Right ventricle myocardium inferior (tissue), 1 donor: ENCODE measurements at places on chromosomes 12 and 14. TPM values are rescaled to one million over a fixed set of nuclear protein-coding genes. Genes with fewer than 3 reads are reported as not detected.

The FAM181A gene
- not detected for total RNA-seq

- DNase-seq, result no peak
Observed at GRCh38 chr12:82835217-82835616, 148.5 kb downstream of the TMTC2 start.

- DNase-seq, result no peak
Observed at GRCh38 chr14:75880512-75880911, 101.3 kb downstream of the TGFB3 start.

GRCh38 chr14:60642270-60643140, 6.8 kb downstream of the SIX1 start:
- no peak for DNase-seq

DNA sequence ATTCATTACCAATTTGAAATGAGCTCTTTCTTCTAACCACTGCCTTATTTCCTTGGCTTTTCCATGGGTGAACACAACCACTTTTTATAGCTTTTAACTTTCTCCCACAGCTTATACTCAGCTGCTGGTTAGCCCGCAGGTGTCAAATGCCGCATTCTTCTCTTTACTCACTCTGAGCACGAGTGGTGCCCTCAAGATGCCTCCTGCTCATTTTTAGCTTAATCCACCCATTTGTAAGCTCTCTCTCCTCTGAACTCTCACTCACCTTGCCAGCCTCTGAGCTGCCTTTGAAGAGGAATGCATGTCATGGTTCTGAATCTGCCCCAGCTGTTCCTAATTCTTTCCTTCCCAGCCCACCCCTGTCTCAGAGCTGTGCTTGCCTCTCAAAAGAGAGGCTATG, 449.4 kb upstream of the PRICKLE1 start:
- DNase-seq, result no peak

GRCh38 chr14:52961060-52961639, 10.3 kb upstream of the FERMT2 start:
- no peak for DNase-seq

- no peak for DNase-seq
Observed at GRCh38 chr12:31594681-31595080, 3.7 kb upstream of the DENND5B start.

The CISTR gene
- total RNA-seq, result 1.7 TPM

The SERPINA9 gene
- not detected for total RNA-seq

GRCh38 chr14:23603103-23603502, 24.5 kb upstream of the JPH4 start:
- DNase-seq, result no peak

GRCh38 chr12:94561943-94562411, 88.4 kb downstream of the TMCC3 start:
- no peak for DNase-seq

DNA sequence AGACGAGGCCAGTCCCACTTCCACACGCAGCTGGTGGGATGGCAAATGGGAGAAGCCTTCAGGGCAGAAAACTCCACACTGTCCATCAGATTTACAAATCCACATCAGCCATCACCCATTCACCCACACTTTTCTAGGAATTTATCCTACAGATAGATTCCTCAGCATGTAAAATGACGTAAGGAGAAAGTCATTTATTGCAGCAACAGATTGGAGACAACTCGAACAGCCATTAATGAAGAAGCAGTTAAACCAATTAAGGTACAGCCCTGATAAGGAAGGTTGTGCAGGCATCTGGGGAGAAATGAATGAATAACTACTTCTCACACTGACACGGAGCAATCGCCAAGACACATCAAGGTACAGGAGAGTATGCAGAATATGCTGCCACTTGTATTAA, 26.2 kb downstream of the PRKAB1 start:
- no peak for DNase-seq

The IL31 gene
- not detected for total RNA-seq

- no peak for DNase-seq
Observed at GRCh38 chr12:105706321-105706972, 376.0 kb downstream of the C12orf75 start.

- no peak for DNase-seq
Observed at GRCh38 chr12:130876758-130877157, 4.9 kb downstream of the RAN start.

The CAMKK2 gene
- 15.2 TPM for total RNA-seq

The KLRC2 gene
- total RNA-seq, result not detected

GRCh38 chr14:72638021-72638420, 255.9 kb downstream of the DPF3 start:
- DNase-seq, result no peak

The SERPINA1 gene
- 9.1 TPM for total RNA-seq

GRCh38 chr12:63090716-63091115, 60.3 kb downstream of the AVPR1A start:
- DNase-seq, result no peak

DNA sequence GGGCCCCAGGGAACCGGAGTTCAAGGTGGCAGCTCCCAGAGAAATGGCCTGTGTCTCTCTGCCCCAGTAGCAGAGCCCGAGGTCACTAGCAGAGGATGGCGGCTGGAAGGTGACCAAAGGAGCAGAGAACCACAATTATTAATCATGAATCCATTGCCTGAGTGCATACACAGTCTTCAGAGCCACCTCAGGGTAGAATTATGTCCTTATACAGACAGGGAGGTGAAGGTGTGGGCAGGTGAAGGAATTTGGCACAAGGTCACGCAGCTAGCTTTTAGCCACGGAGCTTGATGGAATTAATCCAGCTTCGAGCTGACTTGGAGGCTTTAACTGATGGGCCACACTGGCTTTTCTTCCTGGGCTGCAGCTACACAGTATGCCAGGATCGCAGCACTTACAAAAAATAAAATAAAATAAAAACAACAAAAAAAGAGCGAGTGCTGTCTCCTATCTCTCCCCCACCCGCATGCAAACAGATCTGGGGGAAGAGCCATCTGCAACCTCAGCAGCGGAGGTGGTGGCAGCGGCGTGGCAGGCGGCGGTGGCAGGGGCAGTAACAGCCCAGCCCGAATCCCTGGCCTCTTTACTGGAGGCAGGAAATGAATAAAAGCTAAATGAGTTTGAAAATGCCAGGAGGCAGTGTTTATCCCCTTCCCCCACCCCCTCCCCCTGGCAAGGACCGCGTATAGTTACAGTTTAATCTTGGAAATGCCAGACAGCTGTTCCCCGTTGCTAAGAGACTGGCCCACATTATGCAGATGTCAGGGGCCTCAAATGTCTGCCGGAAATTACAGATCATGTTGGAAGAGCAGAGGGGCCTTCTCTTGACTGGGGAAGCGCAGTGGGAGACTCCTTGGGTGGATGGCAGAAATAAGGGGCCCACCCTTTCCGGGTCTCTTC, 93.5 kb downstream of the LRRC74A start:
- DNase-seq, result no peak

The CMA1 gene
- 1.3 TPM for total RNA-seq
